CD4-positive, alpha-beta T cell treated with Interleukin-21 for 1 hour (primary cell): ENCODE measurements at places on chromosomes 13 and 19.
A peak's percentile ranks its signal among the peaks of the same experiment; 100 is the strongest.

DNA sequence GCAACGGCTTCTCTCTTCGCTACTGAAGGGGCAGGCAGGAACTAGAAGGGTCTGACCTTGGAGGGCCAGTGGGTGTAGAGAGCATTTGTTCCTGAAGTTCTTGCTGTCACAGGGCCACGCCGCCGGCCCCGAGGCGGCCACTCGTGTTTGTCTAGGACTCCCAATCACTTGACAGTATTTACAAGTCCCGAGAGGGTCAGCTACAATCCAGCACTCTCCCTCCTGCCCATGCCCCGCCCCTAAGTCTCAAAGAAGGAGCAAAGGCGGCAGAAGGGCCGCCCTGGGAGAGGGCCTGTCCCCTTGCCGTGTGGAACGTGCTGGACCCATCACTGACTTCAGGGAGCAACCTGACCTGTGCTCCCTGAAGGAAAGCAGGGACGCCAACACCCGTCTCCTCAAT, 118.5 kb downstream of the STK24 start:
- DNase-seq = no peak

GRCh38 chr19:6705931-6706632, 14.4 kb downstream of the C3 start:
- no peak for DNase-seq

DNA sequence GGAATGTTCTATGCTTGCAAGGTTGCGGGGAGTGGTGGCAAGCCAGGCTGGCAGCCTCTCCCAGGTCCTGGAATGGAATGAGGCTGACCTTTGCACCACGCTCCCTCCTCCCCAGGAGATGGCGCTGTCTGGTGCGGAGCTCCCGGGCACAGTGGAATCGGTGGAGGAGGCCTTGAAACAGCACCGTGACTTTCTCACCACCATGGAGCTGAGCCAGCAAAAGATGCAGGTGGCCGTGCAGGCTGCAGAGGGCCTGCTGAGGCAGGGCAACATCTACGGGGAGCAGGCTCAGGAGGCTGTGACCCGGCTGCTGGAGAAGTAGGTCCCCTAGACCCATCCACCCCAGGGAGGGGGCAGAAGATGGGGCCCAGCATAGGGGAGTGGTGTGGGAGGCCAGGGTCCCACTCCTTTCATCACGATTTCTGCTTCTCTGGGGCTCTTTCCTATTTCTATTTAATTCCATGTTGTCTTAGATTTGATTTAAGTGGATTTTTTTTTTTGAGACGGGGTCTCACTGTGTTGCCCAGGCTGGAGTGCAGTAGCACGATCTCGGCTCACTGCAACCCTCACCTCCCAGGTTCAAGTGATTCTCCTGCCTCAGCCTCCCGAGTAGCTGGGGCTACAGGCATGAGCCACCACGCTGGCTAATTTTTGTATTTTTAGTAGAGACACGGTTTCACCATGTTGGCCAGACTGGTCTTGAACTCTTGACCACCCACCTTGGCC, 53.2 kb upstream of the SHKBP1 start:
- DNase-seq = peak; percentile 52

GRCh38 chr19:42239544-42240220, 2.7 kb downstream of the GSK3A start:
- no peak for DNase-seq

DNA sequence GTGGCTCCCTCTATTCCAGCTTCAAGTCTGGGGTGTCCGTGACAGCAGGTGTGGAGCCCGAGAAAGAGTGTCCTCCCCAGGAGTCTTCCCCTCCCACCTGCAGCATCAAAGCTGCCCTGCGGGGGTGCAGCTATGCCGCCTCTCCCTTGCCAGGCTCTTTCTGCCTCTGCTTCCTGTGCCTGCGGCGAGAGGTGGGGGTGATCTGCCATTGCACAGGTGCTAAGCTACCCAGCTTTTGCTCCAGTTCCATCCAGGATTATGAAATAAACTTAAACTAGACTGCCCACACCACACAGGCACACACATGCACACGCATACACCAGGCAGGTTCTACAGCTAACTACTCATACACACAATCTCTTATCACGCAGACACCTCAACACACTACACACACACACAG, 104.7 kb upstream of the CLDN10 start:
- DNase-seq = no peak

DNA sequence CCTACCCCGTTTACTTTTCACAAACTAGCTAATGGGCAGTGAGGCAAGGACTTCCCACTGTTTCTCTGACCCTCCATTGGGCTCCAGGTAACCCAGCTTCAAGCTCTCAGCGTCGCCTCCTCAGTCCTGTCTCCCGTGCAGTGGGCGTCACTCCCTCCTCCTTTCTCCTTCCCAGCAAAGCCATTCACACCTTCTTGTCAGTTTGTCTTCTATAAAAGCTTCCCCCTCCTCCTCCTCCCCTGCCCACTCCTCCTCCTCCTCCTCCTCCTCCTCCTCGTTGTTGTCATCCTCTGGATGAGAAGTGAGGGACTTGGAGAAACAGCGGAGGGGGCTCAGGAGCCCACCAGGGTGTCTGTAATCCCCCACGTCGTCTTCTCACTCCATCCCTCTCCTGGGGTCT, 1.7 kb upstream of the GALP start:
- no peak for DNase-seq

DNA sequence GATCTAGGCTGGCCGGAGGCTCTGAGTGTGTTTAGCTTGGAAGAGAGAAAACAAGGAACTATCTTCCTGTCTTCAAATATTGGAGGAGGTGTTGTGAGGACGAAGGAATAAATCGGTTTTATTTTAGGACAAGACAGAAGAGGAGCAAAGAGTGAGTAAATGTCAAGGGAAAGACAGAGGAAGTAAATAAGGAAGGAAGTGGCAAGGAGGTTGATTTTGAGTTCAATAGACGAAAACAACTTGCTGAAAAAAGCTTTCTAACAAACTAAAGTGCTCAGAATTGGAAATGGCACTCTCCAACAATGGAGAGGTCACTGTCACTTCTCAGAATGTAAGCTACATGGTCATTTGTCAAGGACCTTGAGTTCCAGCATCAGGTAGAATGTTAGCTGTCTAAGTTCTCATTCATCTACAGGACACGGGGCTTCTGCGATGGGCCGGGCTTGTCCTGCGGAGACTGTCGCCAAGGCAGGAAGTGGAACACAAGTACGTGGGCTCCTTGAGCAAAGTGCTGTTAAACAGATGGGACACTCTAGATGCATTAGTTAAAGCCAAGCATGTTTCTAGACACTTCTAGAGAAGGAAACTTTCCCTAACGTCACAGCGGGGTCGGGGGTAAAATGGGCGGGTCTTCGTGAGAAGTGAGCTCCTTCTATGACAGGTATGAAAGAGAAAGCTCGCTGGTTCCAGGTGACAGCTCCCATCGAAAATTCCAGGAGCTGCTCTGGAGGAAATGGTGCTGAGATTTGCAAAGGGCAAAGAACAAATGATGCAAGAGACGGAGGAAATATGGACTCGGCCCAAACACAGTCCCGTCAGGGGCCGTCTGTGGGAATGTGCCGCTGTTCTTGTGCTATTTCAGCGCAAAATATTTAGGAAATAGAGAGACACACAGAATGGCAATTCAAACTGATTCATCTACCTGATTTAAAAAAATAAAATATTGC, 103.9 kb upstream of the UBL3 start:
- DNase-seq = peak; percentile 61

DNA sequence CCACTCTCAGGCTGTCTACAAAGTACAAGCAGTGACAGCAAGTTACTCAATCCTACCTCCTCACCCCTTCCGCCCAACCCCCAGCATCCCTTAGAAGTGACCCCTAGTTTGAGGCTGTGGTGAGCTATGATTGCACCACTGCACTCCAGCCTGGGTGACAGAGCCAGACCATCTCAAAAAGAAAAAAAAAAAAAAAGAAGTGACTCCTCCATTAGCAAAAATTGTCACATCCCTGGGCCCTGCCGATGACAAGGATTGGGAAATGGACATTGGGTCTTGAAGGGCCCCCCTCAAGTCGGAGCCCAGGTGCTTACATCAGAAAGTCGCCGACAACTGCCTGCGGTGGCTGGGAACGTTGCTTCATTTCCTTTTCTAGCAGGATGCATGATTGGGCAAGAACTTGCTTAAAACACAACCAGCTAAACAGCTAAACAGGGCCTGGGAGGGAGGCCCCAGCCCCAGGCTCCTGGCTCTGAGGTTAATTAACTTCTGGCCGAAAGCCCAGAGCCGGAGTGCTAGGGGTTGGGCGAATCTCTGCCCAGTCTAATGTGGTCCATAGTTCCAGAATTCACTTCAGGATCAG, 15.3 kb downstream of the RAB3D start:
- DNase-seq = peak; percentile 33

- DNase-seq = no peak
Observed at GRCh38 chr13:63896321-63896720, 2480.7 kb upstream of the PCDH20 start.

- DNase-seq = no peak
Observed at GRCh38 chr13:32905063-32905863, 111.0 kb upstream of the KL start.

- DNase-seq = peak; percentile 86
Observed at GRCh38 chr13:98476538-98476966, 100.4 kb downstream of the STK24 start.

GRCh38 chr13:101755228-101755887, 302.9 kb downstream of the ITGBL1 start:
- no peak for DNase-seq

DNA sequence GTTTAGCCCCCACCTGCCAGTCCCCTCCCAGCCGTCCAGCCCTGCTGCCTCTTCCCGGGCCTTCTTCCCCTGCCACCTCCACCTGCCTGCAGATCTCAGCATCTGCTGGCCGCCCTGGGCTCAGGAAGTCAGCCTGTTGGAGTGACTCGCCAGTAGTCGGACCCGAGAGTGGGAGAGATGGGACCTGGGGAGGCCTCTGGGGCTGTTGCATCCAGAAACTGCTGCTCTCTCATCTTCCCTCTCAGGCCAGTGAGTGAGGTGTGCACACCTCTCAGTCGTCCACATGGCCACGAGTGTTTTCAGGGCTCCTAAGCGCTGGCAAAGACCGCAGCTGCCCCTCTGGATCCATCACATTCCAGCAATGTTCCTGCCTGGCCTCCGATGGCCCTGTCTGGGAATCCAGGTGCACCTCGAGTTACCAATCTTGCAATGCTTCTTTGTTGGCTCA, 151.8 kb upstream of the SOX1 start:
- no peak for DNase-seq

- peak; percentile 12 for DNase-seq
Observed at GRCh38 chr19:20482721-20483120, 82.9 kb downstream of the ZNF737 start.

- no peak for DNase-seq
Observed at GRCh38 chr13:45628094-45628493, 12.6 kb upstream of the ERICH6B start.

- no peak for DNase-seq
Observed at GRCh38 chr13:39317291-39317690, 279.0 kb downstream of the NHLRC3 start.
